ENCODE measurements at places on chromosomes 7 and 10.

DNA sequence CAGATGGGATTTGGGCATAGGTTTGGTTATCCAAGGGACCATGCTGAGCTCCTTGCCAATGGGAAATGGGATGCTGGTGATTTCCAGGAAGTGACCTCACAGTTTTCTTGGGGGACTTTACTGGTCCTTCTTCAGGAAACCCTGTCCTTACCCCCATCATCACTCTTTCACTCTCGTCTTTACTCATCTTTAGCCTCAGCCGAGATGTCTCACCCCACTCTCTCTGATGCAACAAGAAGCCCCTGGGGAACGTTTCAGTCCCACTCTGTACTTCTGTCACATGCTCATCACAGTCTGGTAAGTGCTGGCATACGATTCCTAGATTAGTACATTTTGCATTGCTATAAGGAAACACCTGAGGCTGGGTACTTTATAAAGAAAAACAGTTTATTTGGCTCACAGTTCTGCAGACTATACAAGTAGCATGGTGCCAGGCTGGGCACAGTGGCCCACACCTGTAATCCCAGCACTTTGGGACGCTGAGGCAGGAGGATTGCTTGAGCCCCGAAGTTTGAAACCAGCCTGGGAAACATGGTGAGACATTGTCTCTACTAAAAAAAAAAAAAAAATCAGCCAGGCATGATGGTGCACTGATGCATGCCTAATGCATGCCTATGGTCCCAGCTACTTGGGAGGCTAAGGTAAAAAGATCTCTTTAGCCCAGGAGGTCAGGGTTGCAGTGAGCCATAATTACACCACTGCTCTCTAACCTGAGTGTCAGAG is 63.5 kb upstream of the VKORC1L1 start:
- no peak for DNase-seq

- DNase-seq, result no peak
These were observed 40.5 kb upstream of the RABGEF1 start for GRCh38 chr7:66699998-66700397.

GRCh38 chr10:114306116-114306973 is 67.3 kb downstream of the VWA2 start:
- no peak for DNase-seq

DNA sequence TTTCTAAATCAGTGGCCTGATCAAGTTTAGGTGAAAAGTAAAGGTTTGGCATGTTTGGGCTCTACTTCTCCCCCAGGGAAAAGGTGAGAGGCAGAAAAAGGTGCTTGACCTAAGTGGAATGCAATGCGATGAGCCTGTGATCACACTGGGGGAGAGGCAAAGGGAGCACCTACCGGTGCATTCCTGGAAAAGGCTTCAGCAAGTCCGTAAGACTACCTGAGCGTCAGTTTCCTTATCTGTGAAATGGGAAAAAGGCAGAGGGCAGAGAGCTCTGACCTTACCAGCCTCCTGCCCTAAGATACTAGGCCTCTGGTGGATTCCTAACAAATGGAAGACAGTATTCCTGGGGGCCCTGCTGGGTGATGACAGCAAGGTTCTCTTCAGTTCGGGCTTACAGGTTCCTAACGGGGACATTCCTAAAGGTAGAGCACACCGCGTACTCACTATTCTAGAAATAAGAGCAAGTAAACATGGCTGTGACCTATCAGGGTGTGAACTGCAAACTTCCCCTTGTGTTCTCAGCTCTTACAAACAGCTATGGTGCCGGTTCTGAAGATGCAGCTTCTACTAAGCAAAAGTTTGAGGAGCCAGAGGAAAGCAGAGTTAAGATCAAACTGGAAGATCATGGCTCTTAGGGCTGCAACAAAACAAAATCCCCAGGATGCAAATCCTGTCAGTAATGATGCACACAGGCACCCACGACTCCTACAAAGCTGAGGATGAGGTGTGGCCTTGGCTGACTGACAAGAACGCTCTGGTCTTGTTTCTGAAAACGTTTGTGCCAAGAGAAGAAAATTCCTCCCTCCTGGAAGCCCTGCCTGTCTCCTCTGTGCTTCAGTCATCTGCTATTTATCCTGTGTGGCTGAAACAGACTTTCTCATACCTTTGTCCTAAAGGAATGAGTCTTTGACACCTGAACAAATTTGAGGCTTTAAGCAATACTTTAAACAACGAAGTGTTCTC is 13.3 kb upstream of the ACSL5 start:
- DNase-seq, result no peak

Measured in left kidney (tissue), 8 donors.